ENCODE measurements at places on chromosomes 5 and 9.

- DNase-seq: peak; percentile 54
Observed at GRCh38 chr5:79236970-79237739, 1.2 kb downstream of the JMY start.

DNA sequence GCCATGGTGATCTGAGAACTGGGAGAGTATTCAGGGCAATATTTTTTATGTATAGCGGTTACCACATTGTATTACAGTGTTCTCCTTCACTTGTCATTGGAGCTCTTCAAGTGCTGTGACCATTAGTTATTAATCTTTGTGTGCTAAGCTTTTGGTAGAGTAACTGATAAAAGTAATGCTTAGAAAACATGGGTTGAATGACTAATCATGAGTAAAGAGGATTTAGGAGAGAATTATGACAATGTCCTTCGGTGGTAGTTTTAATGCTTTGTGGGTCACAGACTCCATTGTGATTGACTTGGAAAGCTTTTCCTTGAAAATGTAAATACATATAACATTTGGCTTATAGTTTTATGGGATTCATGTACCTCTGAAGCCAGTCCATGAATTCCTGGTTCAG lies 21.4 kb downstream of the TGFBR1 start:
- DNase-seq: no peak

DNA sequence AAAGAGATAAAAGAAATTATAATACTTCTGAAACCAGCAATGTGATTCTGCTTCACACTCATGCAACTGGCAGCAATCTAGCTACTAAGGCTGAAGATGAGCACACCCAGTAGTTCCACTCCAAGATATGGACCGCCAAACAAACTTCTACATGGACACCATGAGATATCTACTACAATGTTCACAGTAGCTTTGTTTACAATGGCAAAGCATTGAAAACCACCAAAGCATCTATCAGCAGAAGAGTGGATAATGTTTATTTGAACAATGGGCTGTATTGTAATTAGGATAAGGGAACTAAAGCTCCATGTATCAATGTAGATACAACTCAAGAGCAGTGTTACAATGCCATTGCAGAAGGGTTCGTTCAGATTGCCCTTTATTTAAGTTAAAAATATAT lies 91.2 kb upstream of the ERBIN start:
- DNase-seq: no peak

DNA sequence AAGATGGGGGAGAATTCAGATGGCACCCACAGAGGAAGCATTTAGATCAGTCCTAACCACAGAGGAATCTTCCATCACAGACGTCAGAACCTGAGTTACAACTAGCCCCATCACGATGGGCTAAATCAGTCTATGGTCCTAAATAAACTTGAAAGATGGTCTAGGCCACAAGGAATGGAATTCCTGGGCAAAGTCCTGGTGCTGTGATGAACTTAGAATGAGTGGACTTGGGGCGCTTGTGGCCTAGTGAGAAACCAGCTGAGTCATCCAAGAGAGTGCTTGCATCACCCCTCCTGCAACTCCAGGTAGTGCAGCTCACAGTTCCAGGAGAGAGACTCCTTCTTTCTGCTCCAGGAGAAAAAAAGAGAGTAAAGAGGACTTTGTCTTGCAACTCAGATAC lies 722.9 kb upstream of the RGMB start:
- DNase-seq: no peak

- no peak for DNase-seq
Observed at GRCh38 chr5:103497781-103498180, 64.8 kb downstream of the NUDT12 start.

DNA sequence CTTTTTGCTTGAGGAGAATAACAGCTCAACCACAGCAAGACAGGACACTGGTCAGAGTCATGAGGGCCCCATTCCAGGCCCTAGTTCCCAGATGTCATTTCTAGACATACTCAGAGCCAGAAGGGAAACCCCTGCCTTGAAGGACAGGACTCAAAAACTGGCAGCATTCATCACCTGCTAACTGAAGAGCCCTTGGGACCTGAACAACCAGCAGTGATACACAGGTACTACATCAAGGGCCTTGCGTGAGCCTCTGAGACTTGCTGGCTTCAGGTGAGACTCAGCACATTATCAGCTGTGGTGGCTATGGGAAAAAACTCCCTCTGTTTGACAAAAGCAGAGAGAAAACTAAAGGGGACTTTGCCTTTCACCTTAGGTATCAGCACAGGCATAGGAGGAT lies 22.6 kb downstream of the TMEM267 start:
- no peak for DNase-seq

- DNase-seq: peak; percentile 24
Observed at GRCh38 chr9:93954434-93955061, 607 bp downstream of the BARX1 start.

DNA sequence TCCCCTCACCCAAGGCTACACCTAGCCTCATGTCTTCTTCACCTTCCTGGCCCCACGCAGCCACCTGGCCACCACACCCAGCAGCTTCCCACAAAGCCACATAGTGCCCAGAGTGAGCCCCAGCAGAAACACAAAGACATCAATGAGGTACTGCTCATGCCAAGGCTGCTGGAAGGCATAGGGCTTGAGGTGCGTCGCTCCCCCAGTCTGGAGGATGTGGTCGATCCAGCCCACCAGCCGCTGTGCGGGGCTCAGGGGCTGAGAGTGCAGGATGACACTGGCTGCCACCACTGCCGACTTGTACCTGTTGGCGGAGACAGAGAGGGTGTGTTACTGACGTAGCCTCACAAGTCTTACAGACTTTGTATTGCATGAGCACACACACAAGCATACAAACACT lies 15.8 kb upstream of the CAPSL start:
- peak; percentile 27 for DNase-seq

- DNase-seq: no peak
Observed at GRCh38 chr9:125428902-125429467, 167.4 kb downstream of the GAPVD1 start.

DNA sequence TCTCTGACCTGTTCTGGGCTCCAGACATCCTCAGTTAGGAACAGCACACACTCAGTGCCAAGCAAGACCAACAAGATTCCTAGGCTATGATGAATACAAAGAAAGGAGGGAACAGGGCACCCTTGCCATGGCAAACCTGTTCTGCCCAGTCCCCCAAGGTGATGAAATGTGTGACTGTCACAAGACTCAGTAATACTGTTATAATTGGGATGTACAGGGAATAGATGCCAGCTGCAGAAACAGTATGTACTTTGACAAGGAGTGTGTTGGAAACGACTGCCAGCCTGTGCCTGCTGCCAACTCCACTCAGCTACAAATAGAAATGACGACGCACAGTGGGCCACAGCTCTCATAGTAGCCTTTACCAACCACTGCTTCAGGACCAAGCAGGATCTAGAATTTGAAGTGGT lies 453.0 kb downstream of the EFNA5 start:
- DNase-seq: no peak

DNA sequence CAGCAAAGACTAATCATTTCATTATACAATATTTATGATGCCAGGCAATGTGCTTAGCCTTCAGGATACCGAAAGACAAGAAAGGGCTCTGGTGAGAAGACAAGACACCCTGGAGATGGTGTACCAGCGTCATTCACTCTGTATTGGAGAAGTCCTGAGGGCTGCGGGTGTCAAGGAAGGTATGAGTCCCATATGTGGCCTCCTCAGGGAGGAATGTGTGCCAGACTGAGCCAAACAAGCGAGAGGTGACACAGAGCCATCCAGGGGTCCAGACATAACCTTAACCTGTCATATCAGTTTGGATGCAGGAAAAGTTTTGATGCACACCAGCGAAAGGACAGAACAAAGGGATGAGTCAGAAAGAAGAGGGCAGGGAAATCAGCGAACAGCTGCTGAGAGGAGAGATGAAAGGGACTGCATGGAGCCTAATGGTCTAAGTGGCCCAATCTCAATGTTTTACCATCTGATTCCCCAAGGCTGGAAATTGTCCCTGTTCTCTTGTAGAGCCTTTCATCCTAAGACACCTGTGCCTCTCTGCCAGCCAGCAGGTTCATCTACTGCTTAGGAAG lies 38.9 kb downstream of the ADRA1B start:
- no peak for DNase-seq

All from activated naive CD8-positive, alpha-beta T cell treated with anti-CD3 and anti-CD28 coated beads for 36 hours (primary cell).